ENCODE measurements at places on chromosomes 16 and 17.

GRCh38 chr16:530111-530817 lies 2.8 kb downstream of the CAPN15 start:
- no peak for DNase-seq

- no peak for DNase-seq
Measured at GRCh38 chr17:79914813-79915740, 75.8 kb upstream of the CBX4 start.

DNA sequence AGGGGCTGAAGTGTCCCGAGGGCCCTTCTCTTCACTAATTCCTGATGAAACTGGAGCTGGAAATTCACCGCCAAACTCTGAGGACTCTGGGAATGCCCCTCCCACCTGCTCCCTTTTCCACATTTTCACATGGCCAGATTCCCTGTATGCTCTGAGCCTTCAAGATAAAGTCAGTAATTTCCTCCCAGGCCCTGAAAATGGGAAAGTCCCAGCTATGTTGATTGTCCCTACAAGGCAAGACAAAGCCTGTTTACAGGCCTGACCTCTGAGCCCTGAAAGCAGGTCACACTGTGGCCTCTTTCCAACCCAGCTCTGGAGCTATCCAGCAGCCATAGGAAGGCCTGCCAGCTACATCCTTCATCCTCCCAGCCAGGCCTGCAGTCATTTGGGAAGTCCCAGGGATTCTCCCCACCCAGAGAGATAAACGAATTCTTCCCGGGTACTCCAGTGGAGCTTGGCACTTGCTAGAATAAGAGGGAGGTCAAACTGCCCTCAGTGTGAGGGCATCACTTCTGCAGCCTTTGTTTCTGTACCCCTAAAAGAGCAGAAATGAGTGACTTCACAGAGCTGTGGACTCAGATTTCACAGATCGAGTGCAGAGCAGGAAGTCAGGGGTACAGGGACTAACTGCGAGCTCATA lies 19.6 kb upstream of the CCL2 start:
- DNase-seq, result no peak

DNA sequence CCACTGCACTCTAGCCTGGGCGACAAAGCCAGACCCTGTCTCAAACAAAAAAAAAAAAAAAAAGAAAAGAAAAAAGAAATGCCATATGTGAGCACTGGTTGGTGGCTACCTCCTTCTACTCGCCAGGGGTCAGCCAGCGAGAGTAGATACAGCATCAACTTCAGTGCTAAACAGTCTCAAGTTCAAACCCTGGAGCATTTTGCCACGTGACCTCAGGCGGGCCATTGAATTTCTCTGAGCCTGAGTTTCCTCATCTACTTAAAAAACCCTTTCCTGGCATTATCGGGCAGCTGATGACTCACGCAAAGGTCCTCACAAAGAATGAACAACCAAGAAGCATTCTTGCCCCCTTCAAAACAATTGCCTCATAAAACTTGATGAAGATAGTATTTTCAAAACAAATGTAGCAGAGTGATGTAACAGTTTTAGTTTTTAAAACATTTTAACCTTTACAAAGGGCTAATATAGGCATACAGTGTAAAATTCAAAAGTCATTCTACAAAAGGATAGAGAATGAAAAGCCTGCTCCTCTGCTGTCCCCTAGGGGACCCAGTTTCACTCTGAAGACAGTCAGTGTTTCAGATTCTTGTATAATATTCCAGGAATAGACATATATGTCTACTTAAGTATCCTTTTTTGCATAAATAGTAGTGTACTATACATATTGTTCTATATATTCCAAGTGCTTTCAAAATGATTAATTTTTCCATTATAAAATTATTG lies 28.4 kb downstream of the DNAH2 start:
- no peak for DNase-seq

- no peak for DNase-seq
Measured at GRCh38 chr16:81485824-81486539, 41.4 kb downstream of the CMIP start.

- no peak for DNase-seq
Measured at GRCh38 chr16:75948886-75949285, 222.6 kb upstream of the CPHXL start.

GRCh38 chr16:78461496-78462287 lies 362.2 kb downstream of the WWOX start:
- DNase-seq, result no peak

- no peak for DNase-seq
Measured at GRCh38 chr16:87291944-87292343, 25.2 kb downstream of the C16orf95 start.

DNA sequence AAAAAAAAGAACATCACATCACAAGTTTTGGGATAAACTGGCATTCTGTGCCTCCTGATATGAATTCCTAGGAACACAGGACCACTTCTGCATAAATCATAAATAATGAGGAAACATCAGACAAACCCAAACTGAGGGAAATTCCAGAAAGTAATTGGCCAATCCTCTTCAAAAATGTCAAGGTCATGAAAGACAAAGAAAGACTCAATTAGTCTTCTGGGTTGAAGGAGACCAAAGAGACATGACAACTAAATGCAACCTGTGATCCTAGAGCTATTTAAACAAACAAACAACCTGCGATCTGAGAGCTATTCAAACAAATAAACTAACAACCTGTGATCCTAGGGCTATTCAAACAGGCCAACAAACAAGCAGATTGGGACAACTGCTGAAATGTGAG lies 144.3 kb downstream of the VPS53 start:
- DNase-seq, result no peak

- DNase-seq, result no peak
Measured at GRCh38 chr16:67238806-67239470, 8.3 kb downstream of the FHOD1 start.

DNA sequence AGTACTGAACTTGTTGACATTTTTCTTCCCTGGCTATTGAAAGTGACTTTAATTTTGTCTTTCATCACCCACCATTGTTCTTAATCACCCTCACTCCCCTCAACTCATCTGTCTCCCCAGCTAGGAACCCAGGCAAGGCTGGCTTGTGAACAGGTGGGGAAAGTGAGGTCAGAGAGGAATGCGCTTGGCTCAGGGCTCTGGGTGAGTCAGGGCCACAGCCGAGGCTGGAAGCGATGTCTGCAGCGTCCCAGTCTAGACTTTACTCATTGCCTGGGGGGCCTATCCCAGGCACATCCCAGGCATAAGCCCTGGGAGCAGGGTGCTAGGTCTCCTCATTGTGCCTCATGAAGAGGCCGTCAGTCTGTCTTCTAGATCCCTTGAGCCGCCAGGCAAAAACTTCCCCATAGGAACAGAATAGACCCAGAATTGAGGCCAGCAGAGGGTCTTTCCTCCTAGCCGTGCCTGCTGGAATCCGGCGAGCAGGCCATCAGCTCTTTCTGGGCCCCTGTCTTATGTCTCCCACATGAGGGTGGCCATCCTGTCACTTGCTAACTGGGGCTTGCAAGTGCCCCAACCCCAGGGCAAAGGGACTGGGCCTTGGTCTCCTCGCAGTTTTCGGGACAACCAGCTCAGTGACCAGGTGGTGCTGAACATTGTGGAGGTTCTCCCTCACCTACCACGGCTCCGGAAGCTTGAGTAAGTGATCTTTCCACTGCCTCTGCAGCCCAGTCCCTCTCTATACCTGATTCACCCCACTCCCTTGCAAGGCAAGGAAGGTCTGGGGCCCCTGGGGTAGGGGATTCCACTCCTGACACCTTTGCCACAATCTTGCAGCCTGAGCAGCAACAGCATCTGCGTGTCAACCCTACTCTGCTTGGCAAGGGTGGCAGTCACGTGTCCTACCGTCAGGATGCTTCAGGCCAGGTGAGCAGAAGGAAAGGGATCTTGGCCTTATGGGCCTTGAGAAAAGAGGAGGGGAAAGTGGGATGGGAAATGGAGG lies 40.1 kb downstream of the NLRC5 start:
- DNase-seq, result no peak

GRCh38 chr16:71547168-71547567 lies 20.9 kb downstream of the CHST4 start:
- no peak for DNase-seq

DNA sequence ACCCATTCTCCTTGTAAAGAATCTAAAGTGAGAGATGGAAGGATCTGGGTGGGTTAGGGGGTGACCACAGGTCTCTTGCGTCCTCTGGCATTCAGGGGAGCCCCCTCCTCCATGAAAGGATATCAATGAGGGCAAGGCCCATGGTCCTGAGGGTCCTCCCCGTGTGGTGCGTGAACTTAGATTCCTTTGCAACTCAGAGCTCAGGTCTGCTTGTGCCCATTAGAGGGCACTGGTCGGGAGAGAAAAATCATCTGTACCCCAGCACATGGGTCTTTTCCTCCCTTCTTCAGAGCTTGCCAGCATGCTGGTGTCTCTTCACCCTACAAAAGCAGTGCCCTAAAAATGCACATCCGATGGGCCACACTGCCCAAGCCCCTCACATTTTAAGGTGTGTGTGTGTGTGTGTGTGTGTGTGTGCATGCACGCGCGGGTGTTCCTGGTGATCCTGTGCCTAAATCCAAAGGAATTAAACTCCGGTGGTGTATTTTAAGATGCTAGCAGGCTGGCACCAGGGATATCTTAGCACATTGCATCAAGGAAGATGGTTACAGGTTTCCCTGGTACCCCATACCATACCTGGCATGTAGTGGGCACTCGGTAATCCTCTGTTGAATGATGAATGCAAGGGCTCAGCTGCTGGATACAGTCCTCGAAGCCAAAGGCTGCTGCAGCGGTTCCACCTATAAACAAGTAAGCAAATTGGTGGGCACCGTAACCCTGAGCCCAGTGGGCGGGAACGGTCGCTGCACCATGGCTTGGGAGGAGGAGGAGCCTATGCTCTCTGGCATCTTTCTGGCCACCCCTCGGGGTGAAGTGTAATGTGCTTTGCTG lies 4.7 kb downstream of the C1QTNF1 start:
- no peak for DNase-seq

DNA sequence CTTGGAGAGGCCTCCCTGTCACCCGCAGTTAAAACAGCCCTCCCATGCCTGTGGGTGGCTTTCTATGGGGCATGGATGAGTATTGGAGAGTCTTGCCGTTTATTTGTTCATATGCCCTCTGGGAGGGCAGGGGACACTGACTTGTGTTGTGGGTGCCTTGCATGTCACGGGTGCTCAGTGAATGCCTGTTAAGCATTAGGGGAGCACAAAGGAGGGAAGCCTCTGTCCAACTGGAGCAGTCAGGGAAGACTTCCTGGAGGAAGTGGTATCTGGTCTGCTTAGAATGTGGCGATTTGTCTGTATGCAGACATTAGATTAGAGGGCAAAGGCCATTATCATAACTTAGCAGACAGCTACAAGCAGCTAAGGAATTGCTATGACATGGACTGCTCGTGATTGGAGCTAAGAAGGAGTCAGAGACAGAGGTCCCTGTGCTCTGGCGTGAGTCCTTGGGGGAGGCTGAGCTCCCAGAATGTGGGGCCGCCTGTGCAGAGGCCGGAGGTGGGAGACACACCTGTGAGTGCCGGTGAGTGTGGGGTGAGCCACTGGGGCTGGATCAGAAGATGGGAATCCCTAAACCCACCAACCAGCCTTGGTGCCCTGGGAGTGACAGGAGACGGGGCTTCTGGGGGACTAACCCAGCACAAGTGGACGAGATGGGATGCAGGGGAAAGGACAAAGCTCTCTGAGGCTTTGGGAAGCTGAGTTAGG lies 286.1 kb downstream of the SEC14L1 start:
- no peak for DNase-seq

DNA sequence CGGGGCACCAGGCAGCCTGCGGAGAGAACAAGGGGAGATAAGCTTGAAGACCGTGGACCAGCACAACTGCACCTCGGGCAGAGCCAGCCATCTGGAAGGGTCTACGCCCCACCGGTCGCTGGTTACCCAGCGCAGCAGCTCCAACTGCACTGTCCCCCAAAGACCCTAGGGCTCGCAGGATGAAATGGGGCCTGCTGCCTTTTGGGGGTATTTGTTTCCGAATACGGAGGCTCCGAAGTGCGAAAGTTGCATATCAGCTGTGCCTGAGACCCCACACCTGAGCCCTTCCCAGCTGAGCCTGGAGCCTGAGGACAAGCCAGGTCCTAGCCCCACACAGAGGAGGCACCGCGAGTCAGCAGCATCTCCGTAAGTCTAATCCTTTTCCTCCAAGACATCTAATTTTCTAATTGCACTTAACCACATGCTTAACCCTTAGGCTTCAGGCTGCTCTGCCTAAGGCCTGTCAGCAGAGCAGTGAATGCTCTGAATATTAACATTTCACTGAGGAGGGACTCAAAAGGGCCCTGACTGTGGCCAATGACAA lies 4.0 kb downstream of the KIFC3 start:
- DNase-seq, result no peak

GRCh38 chr16:4578961-4579530 lies 22.9 kb downstream of the C16orf96 start:
- no peak for DNase-seq

GRCh38 chr17:50952013-50952412 lies 85.9 kb upstream of the TOB1 start:
- no peak for DNase-seq

DNA sequence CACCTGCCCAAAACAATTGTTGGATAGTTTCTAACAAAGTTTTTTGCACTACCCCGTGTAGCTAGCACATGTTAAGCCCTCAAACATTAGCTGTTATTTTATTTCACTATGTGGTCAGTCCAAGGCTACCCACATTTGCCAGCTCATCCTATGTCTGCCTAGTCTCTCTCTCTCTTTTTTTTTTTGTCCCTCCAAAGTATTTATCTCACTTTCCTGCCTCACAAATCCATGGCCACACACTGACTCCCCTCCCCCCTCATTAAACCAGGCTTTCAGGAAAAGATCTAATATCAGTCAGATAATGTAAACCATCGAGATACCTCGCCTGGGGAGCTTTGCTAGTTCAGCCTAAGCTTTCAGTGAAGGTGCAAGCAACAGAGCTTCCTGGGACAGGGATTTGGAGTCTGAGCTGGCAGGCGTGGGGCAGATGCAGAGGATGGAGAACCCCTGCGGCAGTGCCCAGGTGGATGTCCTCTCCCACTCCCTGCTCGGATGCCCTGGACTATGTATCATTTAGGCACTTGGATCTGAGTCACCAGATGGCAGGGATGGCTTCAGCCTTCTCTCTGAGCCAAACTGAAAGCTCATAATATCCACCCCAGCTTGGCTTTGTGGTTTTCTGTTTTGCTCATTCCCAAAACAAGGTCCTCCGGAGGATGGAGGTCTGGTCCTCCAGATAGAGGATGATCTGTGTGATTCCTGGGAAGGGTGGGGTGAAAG lies 73.7 kb upstream of the FOXF1 start:
- DNase-seq, result no peak

GRCh38 chr17:39841134-39841683 lies 22.9 kb downstream of the IKZF3 start:
- no peak for DNase-seq

DNA sequence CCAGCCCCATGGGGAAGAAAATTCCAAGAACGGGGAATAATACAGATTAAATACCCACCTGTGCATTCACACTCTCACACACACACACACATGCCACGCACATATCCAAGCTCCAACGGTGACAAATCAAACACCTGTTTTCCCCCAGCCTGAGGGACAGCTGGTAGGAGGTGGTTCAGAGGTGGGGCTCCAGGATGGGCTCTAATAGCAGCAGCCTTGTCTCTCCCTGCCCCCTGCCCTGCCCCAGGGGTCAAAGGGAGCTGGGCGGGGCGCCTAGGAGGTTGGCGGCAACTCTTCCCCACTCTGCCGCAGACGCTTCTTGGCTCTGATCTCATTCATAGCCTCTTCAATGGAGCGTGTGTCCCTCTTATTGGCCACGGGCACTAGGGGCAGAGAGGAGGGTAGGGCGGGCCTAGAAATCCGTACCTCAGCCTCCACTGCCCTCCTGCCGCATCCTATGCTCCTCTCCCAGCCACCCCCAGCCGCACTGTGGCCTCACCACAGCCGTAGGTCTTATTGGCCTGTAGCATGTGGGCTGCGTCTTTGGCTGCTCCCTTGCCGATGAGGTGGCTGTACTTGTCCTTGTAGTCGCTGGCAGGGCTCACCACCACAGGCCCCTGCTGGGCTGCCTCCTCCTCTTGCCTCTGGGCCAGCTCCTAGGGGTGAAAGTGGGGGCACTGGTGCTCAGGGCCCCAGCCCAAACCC lies 8.2 kb downstream of the SPAG7 start:
- DNase-seq, result no peak
